ENCODE measurements at places on chromosomes 16 and 17. TPM values are rescaled to one million over a fixed set of nuclear protein-coding genes. Genes with fewer than 3 reads are reported as not detected.

- H3K4me1 ChIP-seq = no peaks in the 10 kb centered on the region
- peaks cover 25% of the 10 kb centered on the region for H3K27me3 ChIP-seq
- H3K4me3 ChIP-seq = no peak overlapping the region
- no peak for DNase-seq
- H3K36me3 ChIP-seq = no peaks in the 10 kb centered on the region
Measured at GRCh38 chr17:35774499-35774898, 13.8 kb downstream of the C17orf50 start.

Gene SNX20
- 34.9 TPM for total RNA-seq

GRCh38 chr17:10767232-10767631, 36.7 kb downstream of the TMEM238L start:
- no peaks in the 10 kb centered on the region for H3K27me3 ChIP-seq
- H3K36me3 ChIP-seq = no peaks in the 10 kb centered on the region
- H3K27ac ChIP-seq = no peak overlapping the region
- no peak for DNase-seq
- H3K4me3 ChIP-seq = no peak overlapping the region

DNA sequence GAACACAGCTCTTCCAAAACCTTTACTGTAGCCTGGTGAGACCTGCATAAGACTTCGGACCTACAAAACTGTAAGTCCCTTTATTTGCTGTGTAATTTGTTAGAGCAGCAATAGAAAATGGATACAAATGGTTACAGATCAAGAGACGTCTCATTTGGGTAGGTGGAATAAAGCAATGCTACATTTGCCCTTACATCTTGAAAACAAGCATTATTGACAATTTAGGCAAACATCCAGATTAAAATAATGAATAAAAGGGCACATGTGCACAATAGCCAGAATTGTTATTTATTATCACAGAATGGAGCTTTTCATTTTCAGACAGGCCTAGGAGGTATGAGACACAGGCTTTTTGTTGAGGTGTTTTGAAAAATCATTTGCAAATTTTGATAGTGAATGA, 222.2 kb upstream of the CPHXL start:
- no peaks in the 10 kb centered on the region for H3K4me1 ChIP-seq
- H3K36me3 ChIP-seq = no peaks in the 10 kb centered on the region
- H3K27ac ChIP-seq = no peak overlapping the region
- H3K27me3 ChIP-seq = no peaks in the 10 kb centered on the region

DNA sequence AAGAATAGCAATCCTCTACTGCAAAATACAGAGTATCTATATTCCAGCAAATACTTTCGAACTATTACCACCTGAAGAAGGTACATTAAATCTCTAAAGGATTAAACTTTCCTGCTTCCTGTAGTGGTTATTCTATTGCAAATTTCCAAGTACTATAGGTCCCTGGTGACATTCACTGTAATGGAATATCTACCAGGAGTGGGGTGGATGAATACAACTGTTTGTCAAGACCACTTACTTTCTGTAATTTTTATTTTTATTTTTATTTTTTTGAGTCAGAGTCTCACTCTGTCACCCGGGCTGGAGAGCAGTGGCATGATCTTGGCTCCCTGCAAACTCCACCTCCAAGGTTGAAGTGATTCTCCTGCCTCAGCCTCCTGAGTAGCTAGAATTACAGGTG, 389.5 kb downstream of the TMEM114 start:
- no peak overlapping the region for H3K4me3 ChIP-seq
- H3K36me3 ChIP-seq = no peaks in the 10 kb centered on the region
- no peak overlapping the region for H3K27ac ChIP-seq
- no peaks in the 10 kb centered on the region for H3K27me3 ChIP-seq

Gene CBLN1
- total RNA-seq = not detected

Gene PLCG2
- 6.9 TPM for total RNA-seq

- DNase-seq = no peak
- no peaks in the 10 kb centered on the region for H3K27me3 ChIP-seq
- no peak overlapping the region for H3K27ac ChIP-seq
Measured at GRCh38 chr17:44492706-44493272, 10.4 kb downstream of the GPATCH8 start.
